ENCODE measurements at places on chromosomes 3 and 15.

GRCh38 chr3:195698325-195698646, 22.5 kb upstream of the MUC20 start:
- DNase-seq: no peak

GRCh38 chr3:77319711-77320110, 279.8 kb downstream of the ROBO2 start:
- DNase-seq: no peak

DNA sequence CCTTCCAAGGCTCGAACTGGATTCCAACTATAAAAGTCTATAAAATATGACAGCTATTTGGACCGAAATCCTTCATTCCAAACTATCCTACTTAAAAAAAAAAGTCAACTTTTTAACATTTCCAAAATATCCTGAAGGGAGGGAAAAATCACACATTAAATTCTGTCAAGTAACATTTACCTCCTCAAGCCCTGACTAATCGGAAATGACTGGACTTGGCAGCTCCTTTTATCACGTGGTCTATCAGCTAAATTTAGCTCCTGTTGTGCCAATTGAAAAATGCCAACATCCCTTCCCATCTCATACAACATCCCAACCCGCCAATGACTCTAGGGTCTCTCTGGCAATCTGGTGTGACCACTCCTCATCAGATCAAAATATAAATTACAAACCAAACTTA, 297.9 kb downstream of the FHIT start:
- no peak for DNase-seq

DNA sequence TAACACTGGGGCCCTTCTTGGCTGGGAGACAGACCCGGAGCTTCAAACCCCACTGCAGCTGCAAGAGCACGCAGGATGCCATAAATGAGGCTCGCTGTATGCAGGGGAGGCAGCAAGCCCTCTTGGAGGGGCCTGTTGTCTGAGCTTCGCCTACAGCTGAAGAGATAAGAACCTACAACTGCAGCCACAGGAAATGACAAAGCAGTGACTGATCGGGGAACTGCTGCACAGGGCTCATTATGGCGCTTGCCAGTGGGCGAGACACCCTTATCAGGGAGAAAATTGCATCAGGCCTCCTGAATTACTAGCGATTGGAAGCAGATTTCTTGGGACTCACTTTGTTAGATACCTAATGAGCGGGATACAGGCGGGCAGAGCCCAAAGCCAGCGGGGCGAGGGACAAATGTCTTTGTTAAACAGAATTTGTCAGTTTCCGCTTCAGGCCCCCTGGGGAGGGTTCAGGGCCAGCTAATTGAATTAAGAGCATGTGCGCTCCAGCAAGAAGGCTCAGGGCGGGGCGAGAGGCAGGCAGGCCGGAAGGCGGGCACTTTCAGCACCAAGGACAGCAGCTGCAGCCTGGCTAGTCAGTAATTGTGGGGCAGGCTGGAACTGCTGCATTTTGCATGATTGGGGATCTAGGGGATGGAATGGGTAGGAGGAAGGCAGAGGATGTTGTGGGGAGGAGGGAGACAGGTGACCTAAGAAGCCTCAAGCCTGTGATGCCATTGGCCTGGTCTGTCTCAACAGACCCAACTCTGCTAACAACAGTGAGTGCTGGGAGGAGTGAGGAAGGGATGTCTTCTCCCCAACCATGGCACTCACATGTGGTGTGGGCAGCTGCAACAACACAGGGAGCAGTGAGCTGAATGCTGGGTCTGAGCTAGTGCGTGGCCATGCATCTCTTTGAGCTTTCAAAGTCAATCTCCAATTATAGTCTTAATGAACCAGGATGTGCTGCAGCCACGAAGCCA, 55.3 kb downstream of the CCDC33 start:
- peak; percentile 61 for DNase-seq

DNA sequence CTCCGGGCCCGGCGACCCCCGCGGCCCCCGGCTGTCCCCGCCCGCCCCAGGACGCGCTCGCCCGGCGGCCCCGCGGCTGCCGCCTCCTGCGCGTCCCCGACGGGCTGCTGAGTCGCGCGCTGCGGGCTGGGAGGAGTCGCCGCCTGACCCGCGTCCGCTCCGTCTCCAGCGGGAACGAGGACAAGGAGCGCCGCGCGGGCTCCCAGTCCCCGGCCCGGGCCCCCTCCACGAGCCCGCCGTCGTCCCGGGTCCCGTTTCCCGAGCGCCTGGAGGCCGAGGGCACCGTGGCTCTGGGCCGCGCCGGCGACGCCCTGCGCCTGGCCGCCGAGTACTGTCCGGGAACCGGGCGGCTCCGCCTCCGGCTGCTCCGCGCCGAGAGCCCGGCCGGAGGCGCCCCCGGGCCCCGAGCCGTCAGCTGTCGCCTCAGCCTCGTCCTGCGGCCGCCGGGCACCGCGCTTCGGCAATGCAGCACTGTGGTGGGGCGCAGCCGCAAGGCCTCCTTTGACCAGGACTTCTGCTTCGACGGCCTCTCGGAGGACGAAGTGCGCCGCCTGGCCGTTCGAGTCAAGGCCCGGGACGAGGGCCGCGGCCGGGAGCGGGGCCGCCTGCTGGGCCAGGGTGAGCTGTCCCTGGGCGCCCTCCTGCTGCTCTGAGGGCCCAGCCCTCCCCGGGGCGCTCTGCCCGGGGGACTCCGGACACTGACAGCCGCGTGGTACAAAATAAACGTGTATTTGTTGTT, 1.5 kb downstream of the C2CD4A start:
- no peak for DNase-seq

DNA sequence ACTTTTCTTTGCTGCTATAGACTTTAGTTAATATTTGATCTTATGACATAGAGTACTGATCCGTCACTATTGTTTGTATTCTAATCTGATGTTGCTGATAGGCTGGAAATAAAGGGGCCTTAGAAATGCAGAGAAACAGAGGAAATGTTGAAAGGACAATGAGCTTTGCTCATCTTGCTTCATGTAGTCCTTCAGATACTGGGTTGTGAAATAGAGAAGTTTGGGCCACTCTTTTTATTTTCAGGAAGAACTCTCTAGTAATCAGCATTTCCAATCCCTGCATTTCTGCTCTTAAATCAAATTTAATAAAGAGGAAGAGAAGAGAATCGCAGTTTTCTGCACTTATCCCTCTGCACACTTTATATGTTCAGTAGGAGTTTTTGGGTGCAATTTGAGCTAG, 192.8 kb upstream of the THBS1 start:
- DNase-seq: no peak

All from NCI-H2171 treated with DMSO at 0.1 percent for 48 hours (cell line).